ENCODE measurements at places on chromosomes 4 and X.
A peak's percentile ranks its signal among the peaks of the same experiment; 100 is the strongest.

DNA sequence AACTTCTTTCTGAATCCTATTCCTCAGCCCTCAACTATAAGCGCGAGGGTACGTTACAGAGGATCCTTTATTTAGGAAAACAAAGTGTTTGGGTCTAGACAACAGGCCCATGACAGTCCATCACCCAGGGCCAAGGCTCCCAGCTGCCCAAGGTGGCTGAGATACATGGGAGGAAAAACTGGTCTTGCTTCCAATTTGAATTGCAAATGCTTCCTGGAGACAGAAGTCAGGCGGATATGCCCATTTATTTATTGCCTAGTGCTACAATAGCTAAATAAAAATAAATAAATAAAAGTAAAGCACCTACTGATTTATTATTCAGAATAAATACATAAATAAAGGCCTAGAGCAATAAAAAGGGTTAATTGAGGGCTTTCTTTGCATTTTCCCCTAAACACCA, 248.7 kb downstream of the DHX15 start:
- no peak for DNase-seq

GRCh38 chr4:86442881-86443280, 83.0 kb upstream of the MAPK10 start:
- DNase-seq: no peak

- no peak for DNase-seq
Observed at GRCh38 chr4:162865102-162865501, 301.6 kb downstream of the NAF1 start.

- DNase-seq: no peak
Observed at GRCh38 chr4:112966701-112967488, 82.6 kb upstream of the ANK2 start.

GRCh38 chr4:155077452-155078229, 130.8 kb upstream of the NPY2R start:
- DNase-seq: no peak

DNA sequence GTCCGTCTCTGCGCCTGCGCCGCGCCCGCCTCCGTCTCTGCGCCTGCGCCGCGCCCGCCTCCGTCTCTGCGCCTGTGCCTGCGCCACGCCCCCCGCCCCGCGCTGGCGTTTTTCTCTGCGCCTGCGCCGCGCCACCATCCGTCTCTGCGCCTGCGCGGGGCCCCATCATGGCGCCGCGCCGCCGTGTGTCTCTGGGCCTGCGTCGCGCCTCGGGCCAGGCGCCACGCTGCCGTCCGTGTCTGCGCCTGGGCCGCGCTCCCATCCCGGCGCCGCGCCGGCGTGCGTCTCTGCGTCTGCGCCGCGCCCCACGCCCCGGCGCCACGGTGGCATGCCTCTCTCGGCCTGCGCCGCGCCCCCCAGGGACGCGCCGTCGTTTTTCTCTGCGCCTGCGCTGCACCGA, 51.8 kb upstream of the DUX4 start:
- DNase-seq: no peak

DNA sequence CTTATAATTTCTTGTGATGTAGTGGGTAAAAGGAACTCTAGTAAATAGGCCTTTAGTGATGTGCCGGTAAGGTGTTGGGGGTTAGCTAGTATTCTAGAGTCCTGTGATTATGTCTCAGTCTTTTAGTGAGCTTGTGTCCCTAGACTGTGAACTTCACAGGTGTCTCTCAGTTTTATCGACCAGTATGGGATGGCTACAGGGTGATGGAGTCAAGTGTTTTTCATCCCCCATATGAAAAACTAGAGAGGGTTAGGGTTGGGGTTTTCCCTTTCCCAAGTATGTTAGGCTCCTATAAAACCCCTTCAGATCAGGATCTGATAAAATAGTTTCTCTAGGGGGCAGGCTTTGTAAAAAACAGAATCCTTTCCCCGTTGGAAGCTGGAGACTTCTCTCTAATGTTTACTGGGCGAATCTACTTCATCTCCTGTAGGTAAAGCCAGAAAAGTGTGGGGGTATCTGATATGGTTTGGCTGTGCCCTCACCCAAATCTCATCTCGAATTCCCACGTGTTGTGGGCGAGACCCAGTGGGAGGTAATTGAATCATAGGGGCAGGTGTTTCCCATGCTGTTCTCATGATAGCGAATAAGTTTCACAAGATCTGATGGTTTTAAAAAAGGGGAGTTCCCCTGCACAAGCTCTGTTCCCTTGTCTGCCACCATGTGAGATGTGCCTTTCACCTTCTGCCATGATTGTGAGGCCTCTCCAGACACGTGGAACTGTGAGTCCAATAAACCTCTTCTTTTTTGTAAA, 120.8 kb downstream of the DTHD1 start:
- DNase-seq: no peak

GRCh38 chrX:135453381-135453780, 31.6 kb downstream of the SMIM10L2A start:
- DNase-seq: no peak

- no peak for DNase-seq
Observed at GRCh38 chr4:127219232-127219631, 413.5 kb upstream of the INTU start.

DNA sequence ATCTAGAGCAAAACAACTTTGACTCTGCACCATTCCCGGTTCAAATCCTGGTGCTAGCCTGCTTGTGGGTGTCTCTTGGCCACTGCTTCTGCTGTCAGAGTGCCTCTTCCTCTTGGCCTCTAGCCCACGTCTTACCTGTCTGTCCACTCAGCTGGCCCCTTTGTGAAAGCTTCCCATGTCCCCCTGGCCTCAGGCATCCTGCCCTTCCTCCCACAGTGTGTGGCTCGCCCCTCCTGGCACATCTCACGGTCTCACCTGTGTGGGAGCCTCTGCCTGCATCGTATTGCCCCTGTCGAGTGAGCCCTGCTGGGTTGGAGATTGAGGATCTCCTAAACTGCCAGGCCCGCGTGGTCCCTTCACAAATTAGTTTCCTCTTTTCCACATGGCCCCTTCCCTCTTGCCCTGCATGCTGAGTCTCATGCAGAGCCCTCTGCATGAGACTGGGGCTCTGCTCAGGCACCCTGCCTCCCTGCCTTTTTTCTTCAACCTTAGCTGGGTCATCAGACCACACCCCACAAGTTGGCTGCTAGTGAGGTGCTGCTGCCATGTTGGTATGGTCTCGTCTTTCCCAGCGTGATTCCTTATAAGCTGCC, 53.7 kb upstream of the TADA2B start:
- no peak for DNase-seq

- DNase-seq: no peak
Observed at GRCh38 chr4:81213671-81214070, 1.4 kb downstream of the PRKG2 start.

- DNase-seq: no peak
Observed at GRCh38 chr4:28462766-28463700, 1602.4 kb downstream of the STIM2 start.

DNA sequence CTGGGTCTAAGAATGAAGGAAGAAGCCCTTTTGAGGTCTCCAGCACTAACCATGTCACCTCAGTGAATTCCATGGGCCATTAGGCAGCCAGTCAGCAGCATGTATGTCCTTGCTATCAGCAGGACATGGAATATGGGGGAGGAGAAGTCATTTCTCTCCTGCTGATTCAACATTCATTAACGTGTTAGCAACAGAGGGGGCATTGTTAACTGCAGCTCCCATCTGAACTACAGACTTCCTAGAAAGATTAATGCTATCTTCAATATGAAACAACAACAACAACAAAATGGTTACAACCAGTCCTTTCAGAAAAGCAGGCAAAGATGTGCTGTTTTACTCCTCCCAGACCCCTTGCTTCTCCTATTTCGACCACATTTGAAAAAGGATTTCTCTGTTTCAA, 120.4 kb upstream of the SLC34A2 start:
- DNase-seq: no peak

DNA sequence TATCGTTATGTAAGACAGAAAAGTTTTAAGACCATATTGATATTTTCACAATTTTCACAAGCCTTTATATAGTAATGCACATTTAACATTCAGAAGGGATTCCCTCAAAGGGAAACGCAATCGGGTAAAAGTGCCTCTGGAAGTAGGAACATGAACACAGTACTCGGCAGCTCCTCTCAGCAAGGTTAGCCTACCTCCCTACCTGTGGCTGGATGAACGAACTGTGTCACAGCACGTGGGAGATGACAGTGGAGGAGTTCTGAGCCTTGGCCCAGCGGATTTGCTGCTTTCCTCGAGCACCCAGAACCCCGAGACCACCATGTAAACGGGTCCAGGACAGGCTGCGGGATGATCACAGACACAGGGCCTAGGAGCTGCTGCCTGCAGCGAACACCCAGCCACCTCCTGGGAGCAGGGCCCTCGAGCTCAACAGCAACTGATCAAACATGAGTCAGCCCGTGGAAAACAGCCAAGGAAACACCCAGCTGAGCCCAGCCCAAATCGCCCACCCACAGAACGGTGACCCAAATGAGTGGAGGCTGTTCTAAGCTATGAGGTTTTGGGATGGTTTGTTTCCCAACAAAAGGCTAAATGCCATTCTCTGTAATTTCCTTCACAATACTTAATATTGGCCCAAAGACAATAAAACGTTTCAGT, 30.4 kb downstream of the FAT1 start:
- no peak for DNase-seq

DNA sequence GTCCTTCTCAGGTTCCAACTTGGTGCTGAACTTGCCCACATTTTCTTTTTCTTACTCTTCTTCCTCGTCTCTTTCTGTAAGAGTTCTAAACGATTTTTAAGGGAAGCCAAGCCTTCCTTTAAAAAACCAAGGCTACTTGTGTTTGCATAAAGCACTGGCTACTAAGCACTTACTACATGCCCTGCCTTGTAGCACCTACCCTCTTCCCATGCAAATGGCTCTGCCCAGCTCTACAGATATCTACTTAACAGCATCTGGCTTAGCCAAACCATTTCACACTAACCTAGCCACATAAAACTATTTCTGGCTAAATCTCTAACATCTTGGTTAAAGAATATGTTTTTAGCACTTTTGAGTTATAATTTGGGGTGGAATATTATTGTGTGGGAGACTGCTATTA, 26.9 kb upstream of the ARMCX2 start:
- DNase-seq: no peak

DNA sequence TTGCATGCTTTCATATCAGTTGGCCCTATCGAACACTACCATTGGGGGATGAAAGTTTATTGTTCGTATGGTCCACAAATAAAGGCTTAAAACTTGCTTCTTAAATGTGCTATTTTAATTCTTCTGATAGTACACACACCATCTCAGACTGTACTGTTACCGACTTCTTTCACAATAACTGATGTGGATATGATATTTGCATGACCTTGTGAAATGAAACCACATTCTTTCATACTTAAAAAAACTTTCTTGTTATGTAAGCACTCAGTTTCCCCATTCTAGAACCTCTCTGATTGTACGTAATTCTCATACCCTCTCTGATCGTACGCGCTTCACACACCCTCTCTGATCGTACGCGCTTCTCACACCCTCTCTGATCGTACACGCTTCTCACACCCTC, 12.0 kb upstream of the WDR19 start:
- no peak for DNase-seq

DNA sequence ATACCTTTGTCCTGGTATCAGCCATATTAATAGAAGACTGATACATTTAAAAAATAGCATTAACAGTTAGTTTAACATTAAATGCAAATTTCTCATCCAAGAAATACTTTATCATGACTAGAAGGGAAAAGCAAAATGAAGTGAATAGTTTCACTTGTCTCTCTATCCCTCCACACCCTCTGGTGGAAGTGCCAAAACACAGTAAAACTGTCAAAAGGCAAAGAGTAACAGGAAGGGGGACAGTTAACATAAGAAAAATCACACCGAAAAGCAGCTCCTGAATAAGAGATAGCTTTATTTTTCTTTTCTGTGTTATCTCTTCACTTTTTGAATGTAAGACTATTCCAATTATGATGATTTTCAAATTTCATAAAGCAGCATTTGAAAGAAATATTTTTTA, 187.2 kb downstream of the FBXW7 start:
- DNase-seq: peak; percentile 35

GRCh38 chrX:141278306-141278705, 36.0 kb upstream of the SPANXC start:
- peak; percentile 56 for DNase-seq

- DNase-seq: no peak
Observed at GRCh38 chrX:45956191-45956870, 588.9 kb downstream of the ZNF674 start.

DNA sequence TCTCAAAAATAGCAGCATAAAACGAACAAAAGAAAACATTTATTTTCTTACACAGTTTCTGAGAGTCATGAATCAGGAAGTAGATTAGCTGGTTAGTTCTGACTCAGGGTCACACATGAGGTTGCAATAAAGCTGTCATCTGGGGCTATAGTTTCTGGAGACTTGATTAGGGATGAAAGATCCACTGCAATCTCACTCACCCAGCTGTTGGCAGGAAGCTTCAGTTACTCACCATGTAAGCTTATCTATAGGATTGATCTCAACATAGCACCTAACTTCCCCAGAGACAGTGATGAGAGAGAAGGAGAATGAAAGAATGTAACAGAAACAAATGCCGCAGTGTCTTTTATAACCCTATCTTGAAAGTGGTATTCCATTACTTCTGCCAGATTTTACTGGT, 435.5 kb downstream of the GABRG1 start:
- no peak for DNase-seq

- no peak for DNase-seq
Observed at GRCh38 chrX:31178064-31178768, 106.4 kb upstream of the FTHL17 start.

DNA sequence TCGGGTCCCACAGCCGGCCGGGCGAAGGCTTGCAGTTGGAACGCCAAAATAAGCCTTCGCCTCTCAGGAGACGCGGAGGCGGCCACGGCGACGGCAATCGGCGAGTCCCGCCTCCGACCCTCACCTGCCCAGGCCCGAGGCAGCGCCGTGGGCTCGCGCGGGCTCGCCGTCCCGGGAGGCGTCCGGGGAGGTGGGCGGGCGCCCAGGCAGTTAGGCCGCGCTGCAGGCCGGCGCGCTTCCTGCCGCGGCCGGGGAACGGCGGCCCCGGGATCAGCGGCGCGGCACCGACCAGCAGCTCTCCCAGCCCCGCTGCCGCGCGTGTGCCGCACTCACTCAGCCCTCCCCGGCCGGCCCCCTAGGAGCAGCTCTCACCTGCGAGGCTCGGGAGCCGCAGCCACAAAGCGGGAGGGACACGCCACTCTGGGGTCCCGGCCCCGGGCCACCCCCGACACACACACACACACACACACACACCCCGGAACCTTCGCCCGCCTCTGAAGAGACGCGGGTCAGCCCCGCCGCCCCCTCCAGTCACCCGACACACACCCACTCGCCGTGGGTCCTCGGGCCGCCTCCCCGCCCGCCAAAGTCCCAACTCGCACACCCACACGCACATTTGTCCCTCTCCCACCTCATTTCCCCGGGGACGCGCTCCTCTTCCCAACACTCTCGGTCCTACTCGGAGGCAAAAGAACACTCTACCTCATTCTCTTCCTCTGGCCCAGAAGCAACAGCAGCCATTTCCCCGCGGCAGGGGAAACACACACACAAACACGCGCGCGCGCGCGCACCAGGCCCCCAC, at the start of gene CNOT6L:
CNOT6L (minus strand) TSS at position 767 of the 802 bp plus-strand sequence; CDS start at position 707, 60 bp downstream.
- DNase-seq: peak; percentile 66
